ENCODE measurements at places on chromosomes 7 and 10. TPM values are rescaled to one million over a fixed set of nuclear protein-coding genes. Genes with fewer than 3 reads are reported as not detected.

DNA sequence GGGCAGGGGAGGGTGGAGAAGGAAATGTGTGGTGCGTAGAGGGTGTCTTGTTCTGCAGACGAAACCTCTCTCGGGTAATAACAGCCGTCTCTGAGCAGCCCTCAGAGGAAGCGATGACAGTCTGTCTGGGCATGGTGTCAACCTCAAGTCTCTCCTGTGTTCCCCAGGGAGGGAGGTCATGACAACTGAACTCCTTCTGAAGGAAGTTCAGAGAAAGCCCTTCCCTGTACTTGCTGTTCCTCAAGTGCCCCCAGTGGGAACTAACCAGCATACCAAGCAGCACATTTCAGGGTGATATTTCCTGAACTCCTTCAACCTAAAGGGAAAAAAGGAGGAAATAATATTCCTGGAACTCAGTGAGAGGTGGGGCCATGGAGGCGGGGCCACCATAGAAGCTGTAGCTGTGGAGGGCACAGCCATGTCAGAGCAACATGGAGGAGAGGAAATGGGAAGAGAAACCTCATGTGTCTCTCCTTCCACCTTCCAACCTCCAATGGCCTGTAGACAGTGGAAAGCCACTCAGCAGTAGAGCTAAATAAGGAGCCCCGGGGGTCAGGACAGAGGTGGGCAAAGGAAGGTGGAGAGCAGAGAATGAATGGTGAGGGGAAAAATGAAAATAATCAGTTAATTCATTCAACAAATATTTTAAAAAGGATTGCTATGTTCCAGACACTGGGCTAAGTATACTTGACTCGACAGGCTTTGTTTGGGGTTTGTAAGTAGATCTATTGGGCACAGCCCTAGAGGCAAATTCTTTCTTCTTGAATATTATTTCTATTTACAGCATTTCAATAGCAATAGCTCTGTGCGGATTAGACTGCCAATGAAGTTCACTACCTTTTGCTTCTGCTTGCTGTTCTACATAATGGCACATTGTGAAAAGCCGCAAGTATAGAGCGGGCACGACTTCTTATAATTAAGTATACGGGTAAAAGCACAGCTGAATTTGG is 61.0 kb upstream of the AOAH start:
- DNase-seq: peak; percentile 60
- peaks cover 71% of the 10 kb centered on the region for H3K4me1 ChIP-seq
- H3K4me3 ChIP-seq: peak overlapping the region; percentile 67
- no peaks in the 10 kb centered on the region for H3K27me3 ChIP-seq

DNA sequence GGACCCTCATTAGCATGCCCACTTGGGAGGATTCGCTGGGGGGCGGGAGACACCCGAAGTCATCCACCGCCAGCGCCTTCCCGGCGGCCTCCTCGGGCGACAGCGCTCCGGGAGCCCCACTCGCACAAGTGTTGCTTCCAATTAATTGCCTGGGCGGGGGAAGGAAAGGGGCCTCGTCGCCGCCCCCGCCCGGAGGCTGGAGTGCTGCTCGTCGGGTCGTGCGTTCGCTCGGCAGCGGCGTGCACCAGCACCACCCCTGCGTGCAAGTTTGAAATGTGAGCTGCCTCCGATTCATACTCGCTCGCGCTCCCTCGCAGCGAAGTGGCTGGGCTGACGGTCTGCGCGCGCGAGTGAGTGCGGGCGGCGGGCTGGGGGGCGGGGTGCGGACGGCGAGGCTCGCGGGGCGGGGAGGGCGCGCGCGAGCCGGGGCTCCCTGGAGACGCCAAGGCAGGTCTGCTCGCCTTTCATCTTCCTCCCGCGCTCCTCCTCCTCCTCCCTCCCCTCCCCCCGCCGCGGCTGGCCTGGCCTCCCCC is 104.6 kb upstream of the PPIF start:
- peak overlapping the region; percentile 68 for H3K27ac ChIP-seq
- peak; percentile 77 for DNase-seq
- no peaks in the 10 kb centered on the region for H3K27me3 ChIP-seq
- H3K4me1 ChIP-seq: peaks cover 42% of the 10 kb centered on the region
- H3K36me3 ChIP-seq: peaks cover 1% of the 10 kb centered on the region

DNA sequence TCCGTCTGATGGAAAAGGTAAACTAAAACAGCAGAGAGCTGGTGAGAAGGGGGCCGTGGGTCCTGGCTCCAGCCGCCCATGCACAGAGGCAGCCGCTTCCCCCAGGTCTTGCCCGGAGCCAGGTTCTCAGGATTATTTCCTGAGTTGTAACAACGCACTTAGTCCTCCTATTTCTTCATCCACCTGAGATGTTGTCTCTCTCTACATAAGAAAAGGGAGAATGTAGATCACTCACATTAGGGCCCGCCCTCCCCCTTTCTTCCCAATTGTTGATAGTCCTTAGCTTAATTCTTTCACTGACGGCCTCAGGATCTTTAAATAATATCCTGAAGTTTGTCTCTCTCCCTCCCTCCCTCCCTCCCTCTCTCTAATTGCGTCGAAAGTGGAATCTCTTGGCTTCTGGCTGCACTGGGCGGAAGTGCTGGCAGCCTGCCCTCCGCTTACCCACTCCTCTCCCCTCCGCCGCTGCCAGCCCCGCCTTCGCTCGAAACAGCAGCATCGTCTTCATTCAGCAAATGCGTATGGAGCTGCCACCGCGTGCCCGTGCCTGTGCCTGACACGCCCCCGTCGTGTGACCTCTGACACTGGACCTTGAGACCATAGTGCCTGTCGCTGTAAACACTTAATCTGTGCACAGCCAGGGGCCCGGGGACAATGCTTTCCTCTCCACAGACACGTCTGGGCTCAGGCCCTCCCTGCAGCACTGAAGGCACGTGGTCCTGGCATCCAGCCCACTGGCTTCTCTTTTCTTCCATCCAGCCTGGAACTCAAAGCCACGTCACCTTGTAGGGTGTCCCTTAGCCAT is 174.5 kb upstream of the PPP2R2D start:
- no peak for DNase-seq
- H3K27ac ChIP-seq: no peak overlapping the region
- H3K27me3 ChIP-seq: no peaks in the 10 kb centered on the region

- H3K27ac ChIP-seq: no peak overlapping the region
- DNase-seq: no peak
- H3K4me1 ChIP-seq: peaks cover 3% of the 10 kb centered on the region
- no peaks in the 10 kb centered on the region for H3K27me3 ChIP-seq
Observed at GRCh38 chr7:157438121-157439025, 101.6 kb downstream of the DNAJB6 start.

- no peaks in the 10 kb centered on the region for H3K36me3 ChIP-seq
- no peaks in the 10 kb centered on the region for H3K4me1 ChIP-seq
- no peak overlapping the region for H3K4me3 ChIP-seq
Observed at GRCh38 chr7:15457990-15458955, 103.5 kb downstream of the AGMO start.

- no peak overlapping the region for H3K4me3 ChIP-seq
- peaks cover 7% of the 10 kb centered on the region for H3K36me3 ChIP-seq
- H3K27me3 ChIP-seq: no peaks in the 10 kb centered on the region
- no peak overlapping the region for H3K27ac ChIP-seq
- H3K4me1 ChIP-seq: peaks cover 2% of the 10 kb centered on the region
Observed at GRCh38 chr10:63365976-63366765, 99.6 kb downstream of the JMJD1C start.

DNA sequence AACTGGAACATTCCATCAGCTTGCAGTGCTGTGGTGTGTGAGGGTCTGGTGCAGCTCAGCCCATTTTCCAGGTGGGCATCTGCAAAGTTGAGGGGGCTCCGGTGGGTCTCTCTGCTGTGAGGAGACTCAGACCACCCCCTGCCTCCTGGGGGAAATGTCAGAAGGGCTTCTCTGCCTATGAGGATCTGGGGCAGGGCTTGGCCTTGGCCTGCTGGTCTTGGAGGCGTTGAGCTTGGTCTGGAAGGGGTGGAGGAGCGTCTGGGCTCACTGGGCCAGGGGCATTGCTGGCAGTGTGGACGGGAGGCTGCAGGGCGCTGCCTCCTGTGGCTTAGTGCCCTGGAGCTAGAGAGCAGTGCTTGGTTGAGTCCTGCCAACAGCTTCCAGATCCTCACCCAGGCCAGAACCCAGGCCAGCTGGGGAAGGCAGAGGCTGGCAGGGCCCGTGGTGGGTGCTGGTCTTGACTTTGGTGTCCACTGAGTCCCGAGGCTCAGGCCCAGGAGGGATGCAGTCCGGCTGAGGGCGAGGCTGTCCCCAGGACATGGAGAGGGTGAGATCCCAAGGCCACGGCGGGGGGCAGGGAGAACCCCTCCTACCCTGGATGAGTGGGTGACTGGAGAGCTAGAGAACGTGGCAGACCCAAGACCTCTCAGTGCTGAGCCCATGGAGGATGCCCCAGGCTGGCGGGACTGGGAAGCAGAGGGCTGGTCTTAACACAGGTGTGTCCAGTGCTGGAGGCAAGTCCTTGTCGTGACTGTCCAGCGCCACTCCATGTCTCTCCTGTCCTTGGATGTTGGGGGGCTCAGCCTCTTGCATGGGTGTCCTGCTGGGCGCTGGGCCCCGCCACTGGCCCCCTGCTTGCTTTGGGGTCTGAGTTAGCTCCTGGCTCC is 2.8 kb downstream of the SPRN start:
- peaks cover 1% of the 10 kb centered on the region for H3K36me3 ChIP-seq
- no peak overlapping the region for H3K4me3 ChIP-seq
- DNase-seq: no peak
- no peaks in the 10 kb centered on the region for H3K4me1 ChIP-seq

CLRN3 gene
- total RNA-seq: not detected

Measured in activated naive CD8-positive, alpha-beta T cell treated with anti-CD3 and anti-CD28 coated beads, Interleukin-2, amount 10 ng/mL, durations not matched to agents 7 days and 5 days (primary cell).